ENCODE measurements at places on chromosomes 6 and 20.

DNA sequence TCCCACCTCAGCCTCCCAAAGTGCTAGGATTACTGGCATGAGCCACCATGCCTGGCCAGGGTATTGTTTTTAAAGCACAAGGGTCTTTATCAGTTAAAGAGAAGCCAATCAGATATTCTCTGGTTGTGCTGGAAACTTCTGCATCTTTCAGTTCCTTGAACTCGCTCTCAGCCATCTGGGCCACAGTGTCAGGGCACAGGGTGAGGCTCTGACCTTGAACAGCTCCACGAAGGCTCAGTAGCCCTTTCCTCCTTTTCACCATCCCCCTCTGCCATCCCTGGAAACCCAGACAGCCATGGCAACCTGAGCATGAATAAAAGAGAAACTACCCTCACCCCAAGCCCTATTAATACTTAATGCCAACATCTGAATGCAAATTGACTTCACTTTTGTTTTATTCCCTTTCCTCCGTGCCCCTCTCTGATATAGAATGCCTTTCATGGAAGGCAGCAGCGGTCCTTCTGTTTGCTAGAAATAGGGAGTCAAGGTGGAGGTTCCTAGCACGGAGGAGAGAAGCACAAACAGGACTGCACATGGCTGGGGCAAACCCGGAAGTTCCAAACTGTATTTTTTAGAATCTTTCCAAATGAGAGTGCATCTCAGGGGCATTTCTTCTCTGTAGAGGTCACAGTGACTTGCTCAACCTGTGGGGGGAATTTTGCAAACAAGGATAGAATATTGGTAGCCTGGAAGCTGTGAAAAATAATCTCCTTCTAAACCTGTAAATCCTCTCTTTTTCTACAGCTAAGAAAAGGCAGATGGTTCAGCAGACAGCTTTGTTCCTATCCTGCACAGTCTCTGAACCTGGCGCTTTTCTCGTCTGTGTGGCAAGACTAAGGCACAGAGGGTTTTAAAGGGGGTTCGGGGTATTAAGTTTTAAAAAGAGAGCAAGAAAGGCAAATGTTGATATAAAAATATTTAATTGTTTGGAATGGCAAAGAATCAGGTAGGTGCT is 176.4 kb upstream of the RREB1 start:
- DNase-seq = no peak

GRCh38 chr6:92052513-92052912 is 1366.8 kb downstream of the EPHA7 start:
- DNase-seq = no peak

GRCh38 chr20:35776513-35777101 is 4.8 kb downstream of the PHF20 start:
- DNase-seq = no peak

DNA sequence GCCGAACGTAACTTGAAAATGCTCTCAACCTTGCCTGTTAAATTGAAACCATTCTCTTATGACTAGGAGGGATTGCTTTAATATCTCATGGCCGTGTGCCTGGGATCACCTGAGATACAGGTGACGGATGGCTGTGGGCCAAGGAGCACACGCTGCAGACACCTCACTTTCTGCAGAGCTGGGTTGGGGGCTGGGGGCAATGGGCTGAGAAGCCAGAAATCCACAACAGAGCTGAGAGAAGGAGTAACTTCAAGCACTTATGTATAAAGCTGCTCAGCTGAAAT is 170.9 kb downstream of the DTNBP1 start:
- no peak for DNase-seq

DNA sequence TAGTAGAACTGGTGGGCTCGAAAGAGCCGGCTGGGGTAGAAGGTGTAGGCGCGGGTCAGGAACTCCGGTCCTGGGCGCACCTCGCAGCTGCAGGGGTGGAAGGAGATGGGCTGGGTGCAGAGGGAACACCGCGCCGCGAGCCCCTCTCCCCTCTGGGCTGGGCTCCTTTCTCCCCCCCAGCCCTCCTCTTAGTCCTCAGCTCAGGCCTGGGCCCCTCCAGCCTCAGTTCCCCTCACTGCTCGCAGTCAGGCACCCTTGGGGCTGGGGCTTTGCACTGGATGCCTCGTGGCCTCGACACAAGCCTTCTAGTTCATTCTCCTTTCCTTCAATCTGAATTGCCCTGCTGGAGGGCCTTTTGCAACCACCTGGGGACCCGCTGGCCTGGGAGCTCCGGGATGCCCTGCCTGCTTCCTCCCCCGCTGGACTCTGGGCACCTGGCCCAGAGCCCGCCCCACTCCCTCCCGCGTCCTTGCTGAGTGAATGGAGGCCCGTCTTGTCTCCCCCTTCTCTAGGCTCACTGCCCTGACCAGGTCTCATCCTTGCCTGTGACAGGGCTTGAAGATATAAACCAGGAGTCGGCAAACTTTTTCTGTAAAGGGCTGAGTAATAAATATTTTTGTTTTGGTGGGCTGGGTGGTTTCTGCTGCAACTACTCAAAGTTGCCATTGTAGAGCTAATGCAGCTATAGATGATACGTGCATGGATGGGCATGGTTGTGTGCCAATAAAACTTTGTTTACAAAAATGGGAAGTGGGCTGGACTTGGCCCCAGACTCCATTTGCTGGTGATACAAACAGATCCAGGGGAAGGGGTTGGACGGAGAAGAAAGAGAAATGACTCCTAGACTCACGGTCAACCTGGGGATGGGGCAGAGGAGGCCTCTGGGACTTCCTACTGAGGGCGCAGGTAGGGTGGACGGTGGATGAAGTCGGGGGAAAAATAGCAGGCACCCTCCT is 47.3 kb downstream of the APCDD1L start:
- no peak for DNase-seq

GRCh38 chr6:170112583-170112860 is 178.4 kb downstream of the DLL1 start:
- no peak for DNase-seq

- DNase-seq = no peak
These were observed 1.6 kb downstream of the ZMYND8 start for GRCh38 chr20:47354714-47355488.

DNA sequence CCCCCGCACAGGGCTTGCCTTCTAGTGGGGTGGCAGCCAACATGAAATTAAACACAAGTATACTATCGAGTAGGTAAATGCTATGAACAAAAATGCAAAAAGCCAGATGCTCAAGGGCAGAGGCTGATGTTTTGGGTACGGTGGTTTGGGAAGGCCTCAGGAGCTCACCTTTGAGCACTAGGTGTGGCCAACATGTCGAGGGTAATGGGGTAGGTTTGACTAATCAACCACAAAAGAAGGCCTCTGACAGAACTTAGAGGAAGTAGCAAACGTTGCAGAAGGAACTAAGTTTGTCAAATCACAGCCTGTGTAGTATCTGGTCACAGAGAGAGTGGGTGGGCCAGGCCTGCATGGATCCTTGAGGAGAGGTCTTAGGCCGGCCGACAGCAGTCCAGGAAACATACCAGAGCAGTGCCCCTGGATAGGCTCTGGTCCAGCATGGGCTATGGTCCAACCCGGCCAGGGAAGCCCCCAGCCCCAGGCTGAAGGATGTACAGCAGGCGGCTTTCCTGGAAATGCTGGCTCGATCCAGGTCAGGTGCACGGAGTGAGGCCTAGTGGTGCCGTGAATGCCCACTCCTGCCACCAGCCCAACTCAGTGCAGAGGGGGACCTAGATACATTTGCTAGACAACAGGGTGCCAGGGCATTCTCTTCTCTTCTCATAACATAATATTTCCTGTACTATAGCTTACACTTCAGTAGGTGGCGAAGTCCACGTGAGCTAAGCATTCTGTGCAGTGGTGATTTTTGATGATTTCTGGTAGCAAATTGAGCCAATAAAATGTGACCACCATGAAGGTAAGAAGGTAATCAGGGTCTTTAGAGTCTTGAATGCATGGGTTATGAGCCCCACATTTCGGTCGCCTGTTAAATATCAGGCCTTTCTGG is 56.3 kb upstream of the CD93 start:
- DNase-seq = no peak

DNA sequence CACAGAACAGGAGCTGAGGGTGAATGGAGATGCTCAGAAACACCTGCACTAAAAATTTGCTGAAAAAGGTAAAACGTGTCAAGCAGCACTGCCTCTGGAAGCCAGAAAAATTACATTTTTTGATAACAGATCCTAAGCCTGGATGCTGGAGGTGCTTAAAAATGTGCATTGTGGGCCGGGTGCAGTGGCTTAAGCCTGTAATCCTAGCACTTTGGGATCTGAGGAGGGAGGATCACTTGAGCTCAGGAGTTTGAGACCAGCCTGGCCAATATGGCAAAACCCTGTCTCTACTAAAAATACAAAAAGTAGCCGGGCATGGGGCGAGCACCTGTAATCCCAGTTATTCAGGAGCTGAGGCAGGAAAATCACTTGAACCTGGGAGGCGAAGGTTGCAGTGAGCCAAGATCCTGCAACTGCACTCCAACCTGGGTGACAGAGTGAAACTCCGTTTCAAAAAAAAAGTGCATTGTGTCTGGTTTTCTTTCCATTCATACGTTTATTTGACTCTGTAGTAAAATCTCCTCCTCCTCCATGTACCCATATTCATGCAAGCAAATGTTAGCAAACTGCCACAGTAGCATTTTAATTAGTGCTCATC is 587 bp upstream of the BTN3A1 start:
- DNase-seq = no peak

- DNase-seq = no peak
These were observed 7.1 kb downstream of the AMD1 start for GRCh38 chr6:110881546-110882273.

DNA sequence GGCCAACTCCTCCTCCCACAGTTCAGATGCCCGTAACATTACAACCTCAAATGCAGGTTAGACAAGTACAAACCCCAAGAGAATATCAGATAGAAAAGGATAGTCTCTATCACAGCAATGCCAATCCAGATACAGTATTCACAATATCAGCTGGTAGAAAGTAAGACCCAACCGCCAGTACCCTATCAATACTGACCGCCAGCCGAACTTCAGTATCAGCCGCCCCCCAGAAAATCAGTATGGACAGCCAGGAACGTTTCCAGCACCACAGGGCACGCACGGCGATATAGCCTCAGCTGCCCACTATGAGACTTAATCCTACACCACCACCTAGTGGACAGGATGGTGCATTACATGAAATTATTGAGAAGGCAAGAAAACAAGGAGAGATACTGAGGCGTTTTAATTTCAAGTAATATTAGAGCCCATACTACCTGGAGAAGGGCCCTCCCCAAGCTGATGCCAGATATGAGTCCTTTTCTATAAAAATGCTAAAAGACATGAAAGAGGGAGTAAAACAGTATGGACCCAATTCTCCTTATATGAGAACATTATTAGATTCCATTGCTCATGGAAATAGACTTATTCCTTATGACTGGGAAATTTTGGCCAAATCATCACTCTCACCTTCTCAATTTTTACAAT is 17.6 kb upstream of the EIF2S2 start:
- peak; percentile 74 for DNase-seq

DNA sequence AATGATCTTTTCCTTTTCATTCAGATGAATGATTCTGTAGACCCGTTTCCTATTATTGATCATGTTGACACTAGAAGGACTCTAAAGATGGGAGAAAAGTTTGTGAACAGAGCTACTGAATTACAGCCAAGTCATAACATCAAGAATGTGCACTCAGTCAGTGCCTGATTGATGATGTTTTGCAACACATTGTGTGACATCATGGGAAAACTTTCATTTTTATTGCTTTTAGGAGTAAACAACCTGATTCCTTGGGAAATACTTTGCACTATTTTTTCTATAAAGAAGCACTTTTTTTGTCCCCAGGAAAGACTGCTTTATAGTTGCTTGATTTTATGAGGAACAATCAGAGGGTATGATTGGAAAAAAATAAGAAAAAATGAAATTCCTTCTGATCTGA is 383.8 kb upstream of the JAG1 start:
- DNase-seq = no peak

- DNase-seq = peak; percentile 78
These were observed 792 bp downstream of the SNAP25 start for GRCh38 chr20:10219452-10219791.

DNA sequence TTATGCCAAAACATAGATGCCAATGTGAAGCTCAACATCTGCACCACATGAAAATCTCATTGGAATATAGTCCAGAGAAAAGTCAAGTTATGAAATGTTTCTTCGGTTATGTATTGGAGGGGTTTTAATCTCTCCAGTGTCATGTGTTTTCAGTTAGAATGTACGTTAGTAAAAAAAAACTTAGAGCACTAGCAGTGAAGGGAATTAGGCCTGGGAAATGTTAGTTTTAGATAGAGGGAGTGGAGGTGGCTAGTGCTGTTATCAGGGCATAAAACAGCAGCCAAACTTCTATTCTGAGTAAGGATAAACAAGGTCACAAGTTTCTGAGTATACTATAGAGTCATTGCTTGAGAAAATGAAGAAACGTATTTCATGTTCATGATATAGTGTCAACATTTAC is 42.9 kb downstream of the HDGFL1 start:
- DNase-seq = no peak

- no peak for DNase-seq
These were observed 43.0 kb upstream of the PKHD1 start for GRCh38 chr6:52130440-52130839.

DNA sequence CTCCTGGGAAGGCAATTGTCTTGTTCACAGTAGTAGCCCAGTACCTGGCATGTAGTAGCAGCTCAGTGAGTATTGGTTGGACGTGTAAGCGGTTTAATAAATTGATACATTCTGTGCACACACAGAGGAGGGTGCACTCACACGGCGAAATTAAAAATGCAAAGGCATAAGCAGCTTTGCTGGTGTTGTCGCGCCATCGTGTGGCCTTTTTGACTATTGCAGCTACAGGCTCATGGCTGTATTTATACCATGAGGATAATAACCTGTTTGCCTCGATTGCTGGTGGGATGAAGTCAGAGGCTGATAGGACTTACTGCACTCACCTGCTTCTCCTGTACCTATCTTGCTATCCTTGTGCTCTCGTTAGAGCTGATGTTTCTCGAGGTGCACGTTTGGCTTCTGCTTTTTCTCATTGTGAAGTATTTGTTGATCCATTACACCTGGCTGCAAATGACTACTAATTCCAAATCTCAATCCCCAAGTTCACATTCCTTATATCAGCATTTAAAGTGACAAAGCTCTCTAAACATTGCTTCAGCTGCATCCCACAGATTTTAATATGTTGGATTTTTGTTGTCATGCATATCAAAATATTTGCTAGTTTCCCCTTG is 61.5 kb downstream of the TBXT start:
- peak; percentile 63 for DNase-seq

GRCh38 chr6:21613809-21614208 is 20.3 kb downstream of the SOX4 start:
- no peak for DNase-seq

- DNase-seq = no peak
These were observed 327.2 kb upstream of the ZFP64 start for GRCh38 chr20:52518735-52519134.

GRCh38 chr20:38181207-38181801 is 16.2 kb upstream of the TGM2 start:
- DNase-seq = no peak

DNA sequence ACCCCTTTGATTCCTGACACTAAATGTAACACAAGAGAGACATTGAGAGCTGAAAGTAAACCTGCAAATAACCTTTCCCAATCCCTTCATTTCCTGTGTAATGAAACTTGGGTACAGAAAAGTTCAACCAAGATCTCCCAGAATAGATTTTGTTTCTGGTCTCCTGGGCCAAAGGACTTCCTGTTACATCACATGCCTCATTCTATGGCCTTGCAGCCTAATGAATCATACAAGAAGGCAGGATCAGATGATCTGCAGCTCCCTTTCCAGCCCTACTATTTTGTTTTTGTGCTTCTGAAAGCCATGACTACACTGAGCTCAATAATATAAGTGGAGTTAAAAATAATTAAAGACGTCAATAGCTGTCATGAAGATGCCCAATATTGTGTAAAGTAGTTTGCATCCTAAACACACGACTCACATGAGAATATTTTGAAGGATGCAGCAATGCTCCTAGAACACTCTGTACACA is 73.4 kb upstream of the NOX3 start:
- peak; percentile 76 for DNase-seq
